Pons (tissue), 1 donor: ENCODE measurements at places on chromosomes 1 and 21.

- DNase-seq: peak; percentile 29
Observed at GRCh38 chr1:34742667-34743270, 12.1 kb upstream of the GJB5 start.

DNA sequence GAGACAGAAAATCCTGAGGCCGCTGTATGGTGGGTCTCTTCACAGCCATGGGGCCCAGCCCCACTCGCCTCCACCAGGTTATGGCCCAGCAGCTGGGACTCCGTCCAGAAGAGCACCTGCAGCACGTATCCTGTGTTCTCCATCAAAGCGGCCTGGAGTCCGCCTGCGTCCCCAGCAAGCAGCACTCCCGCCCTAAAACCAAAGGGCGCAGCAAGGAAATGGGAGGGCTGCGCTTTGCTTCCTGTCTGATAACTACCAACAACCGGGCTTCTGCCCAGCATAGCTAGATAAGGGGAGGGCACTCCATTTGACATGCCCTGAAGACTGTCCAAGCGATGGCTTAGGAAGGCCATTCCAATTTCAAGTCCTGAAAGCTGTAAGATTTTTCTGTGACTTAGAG, 119.9 kb downstream of the KCNJ15 start:
- no peak for DNase-seq

GRCh38 chr1:200479816-200480215, 70.0 kb upstream of the ZNF281 start:
- DNase-seq: no peak

GRCh38 chr1:198970916-198971315, 332.1 kb downstream of the PTPRC start:
- no peak for DNase-seq

DNA sequence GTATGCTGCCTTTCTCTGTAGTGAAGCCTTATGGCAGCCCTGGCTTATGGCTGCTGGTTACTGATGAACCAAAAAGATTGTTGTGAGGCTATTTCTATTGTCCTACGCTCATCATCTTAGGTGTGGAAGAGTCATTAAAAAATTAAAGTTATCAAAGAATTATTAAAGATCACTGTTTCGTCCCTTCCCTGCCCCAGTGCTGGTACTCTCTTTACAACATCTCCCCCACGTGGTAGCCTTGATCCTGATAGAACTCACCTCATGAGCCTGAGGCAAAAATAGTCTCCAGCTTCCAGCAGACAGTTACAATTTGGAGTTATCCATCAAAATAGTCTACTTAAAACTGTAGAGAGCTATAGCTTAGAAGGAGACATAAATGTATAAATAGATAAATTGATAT, 201.5 kb downstream of the S1PR1 start:
- no peak for DNase-seq

DNA sequence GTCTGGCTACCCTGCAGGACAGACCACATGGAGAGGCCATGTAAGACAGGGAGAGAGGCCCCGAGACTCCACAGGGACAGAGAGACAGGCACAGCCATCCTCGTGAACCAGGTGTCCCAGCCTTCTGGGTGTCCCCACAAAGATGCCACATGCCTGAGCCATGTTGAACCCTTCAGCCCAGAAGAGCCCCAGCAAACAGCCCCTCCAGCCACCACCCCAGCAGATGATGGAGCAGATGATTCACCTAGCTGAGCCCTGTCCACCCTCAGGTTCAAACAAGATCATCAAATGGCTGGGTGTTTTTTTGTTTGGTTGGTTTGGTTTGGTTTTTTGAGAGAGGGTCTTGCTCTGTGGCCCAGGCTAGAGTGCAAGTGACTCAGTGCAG, 78.7 kb downstream of the DHRS3 start:
- DNase-seq: no peak

DNA sequence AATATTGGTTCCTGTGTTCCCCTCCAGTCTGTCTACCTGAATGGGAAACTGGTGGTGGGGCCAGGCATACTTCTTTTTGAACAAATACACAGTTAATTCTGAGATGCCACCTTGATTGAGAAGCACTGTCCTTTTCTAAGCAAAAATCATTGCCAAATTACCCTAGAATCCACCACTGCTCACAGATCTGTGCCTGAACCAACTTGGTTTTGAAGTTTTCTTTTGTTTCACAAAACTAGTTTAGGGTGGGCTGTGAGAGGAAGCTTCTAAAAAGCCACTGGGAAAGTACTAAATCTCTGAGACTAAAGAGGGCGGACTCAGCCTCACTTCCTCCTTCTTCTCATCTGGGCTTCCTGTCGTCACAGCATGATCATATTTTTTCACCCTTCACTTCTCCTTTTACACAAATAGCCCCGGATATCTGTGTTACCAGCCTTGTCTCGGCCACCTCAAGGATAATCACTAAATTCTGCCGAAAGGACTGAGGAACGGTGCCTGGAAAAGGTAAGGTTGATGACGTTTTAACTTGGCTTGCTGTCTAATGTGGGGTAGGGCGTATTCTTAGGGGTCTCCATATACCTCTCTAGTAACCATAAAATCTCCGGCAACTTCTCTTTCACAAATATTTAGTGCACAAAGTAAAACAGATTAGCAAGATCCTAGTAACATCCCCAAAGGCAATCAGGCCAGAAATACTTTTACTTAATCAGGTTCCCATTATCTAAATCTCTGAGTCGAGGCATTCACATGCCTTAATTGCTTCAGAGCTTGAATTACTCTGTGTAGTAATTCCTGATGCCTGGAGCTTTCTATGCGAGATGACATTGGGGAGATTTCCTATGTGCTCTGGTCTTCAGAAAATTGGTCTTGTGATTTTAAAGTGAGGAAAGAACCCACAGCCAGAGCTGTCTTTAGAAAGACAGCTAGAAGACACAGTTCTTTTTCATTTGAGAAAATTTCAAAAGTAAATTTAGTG, at the start of gene CD53:
Gene CD53 (plus strand): TSS at position 404 of the 976 bp plus-strand sequence. CDS start 18,261 bp downstream, outside the sequence.
- DNase-seq: peak; percentile 83

DNA sequence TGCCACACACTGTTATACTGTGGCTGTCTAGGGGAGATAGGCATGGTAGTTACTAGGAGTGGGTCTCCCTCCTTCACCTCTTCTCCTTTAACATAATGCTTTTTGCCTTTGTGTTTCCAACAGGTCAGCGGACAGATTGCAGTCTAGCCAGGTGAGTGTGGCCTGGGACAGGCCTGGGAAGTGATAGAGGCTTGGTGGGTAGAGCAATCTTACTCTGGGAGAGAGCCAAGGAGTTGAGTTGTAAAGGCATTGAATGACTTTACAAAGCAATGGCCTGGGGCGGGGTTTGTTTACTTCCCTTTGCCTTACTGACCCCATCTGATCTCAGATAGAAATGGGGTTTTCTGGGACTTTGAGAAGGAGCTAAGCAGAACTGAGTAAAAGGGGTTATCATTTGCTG, 51.0 kb upstream of the IKBKE start:
- DNase-seq: no peak

GRCh38 chr1:8985915-8986813, 40.1 kb downstream of the SLC2A7 start:
- DNase-seq: peak; percentile 71

DNA sequence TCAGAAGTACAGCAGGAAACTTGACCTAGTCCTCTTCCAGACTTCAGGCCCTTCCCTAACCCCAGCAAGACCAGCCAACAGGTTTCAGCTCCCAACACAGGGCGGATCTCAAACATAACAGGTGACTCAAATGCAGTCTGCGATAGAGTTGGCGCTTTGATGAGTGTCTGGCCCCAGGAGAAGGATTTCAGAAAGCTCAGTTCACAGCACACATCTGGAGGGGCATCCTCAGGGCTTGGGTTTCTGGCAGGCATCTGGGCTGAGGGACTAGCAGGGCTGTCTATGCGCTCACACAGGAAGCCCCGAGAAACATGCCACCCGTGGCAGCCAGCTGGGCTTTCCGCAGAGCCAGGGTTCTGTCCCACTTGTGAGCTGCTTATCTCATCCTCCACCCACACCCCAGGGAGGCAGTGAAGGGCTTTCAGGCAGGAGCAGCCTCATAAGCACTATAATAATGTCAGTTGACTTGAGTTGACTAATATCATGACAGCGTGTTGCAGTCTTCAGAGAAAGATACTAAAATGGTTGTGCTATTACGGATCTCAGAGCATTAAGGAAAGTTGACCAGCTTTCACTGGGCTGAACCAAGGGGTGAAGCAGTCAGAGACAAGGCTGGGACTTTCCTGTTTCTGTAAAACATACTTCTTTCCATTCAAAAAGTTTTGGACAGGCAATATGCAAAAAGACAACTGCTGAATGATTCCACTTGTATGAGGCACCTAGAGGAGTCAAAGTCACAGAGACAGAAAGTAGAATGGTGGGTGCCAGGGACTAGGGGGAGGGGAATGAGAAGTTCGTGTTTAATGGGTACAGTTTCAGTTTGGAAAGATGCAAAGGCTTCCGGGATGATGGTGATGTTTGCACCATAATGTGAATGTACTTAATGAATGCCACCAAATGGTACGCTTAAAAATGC, 233.0 kb upstream of the IRF2BP2 start:
- DNase-seq: no peak

DNA sequence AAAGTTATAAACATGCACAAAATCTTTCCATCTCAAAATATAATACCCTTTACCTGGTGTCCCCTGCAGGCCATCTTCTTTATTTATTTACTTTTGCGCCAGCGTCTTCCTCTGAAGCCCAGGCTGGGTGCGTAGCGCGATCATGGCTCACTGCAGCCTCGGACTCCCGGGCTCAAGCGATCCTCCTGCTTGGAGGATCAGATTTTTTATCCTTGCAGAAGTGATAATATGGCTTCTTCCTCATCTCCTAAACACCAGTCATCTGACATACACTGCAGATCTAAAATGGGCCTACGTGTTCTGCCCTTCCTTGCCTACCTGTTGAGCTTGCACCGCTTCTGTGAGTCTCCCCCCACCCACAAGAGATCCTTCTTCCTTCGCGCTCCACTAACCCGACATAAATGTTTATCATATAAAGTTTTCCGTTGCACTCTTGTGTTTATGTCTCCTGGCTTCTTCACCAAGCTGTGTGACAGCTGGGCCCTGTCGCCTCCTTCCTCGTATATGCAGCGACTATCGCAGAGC, 506 bp upstream of the SRP9 start:
- no peak for DNase-seq

DNA sequence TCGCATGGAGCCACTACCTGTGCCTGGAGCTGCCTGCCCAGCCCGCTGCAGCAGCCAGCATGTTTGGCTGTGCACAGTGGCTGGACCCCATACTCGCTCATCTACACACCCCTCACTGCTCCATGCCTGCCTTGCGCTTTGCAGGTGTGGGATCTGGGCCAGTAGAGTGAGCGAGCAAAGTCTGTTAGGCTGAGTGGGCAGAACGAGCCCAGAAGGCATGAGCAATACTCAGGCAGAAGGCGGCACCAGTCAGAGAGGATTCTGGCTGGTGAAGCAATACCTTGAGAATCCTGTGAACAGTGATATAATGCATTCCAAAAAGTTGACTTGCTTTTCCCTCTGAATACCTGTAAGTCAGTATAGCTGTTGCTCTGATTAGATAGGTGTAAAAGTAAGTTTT, 816.4 kb downstream of the KCNT2 start:
- DNase-seq: no peak

DNA sequence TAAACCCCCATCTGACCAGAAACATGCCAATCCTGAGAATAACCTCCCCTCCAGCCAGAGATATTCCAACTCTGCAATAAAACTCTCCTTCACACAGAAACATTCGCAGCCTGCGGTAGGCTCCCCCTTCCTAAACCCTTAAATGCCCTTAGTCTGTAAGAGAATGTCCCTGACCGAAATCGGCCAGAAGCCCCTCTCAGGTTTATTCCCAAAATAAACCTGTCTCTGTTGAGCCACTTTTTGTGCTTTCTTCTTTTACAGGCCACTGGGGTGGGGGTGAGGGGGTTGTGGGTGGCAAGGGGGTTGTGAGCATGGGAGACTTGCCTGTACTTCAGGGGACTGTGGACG, 4.6 kb downstream of the PRXL2B start:
- DNase-seq: no peak

GRCh38 chr1:195733826-195734225, 874.4 kb downstream of the KCNT2 start:
- no peak for DNase-seq

- DNase-seq: peak; percentile 12
Observed at GRCh38 chr1:12309783-12310742, 80.2 kb downstream of the VPS13D start.

- peak; percentile 79 for DNase-seq
Observed at GRCh38 chr1:20440785-20441200, 45.2 kb downstream of the CAMK2N1 start.

GRCh38 chr1:204989266-204990058, 53.5 kb upstream of the CNTN2 start:
- peak; percentile 95 for DNase-seq

- no peak for DNase-seq
Observed at GRCh38 chr1:28062806-28063205, 25.6 kb downstream of the EYA3 start.

DNA sequence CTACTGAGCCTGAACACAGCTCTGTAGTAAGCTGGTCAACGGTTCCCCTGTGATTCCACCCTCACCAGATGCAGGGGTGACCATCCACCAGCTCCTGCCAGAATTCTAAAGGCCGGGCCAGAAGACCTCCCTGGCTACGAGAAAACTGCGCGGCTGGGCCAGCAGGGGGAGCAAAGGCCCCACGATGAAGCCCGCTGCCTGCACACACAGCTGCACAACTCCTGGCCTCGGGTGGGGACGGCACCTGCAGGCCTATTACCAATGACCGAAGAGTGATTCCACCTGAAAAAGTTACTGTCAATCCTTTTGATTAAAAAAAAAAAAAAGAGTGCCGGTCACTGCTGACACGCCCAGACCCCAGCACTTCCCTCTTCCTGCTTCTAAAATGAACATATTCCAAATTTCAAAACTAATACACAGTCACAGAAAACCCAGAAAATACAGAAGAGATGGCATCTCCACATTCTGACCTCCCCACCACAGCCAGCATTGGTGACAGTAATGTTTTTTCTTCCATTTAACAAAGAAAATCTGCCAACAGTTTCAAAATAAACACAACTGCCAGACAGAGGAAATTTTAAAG, 49.8 kb upstream of the RIPK4 start:
- DNase-seq: peak; percentile 37

- no peak for DNase-seq
Observed at GRCh38 chr1:87450615-87451209, 122.0 kb downstream of the LMO4 start.

GRCh38 chr1:196464480-196464941, 143.7 kb downstream of the KCNT2 start:
- no peak for DNase-seq

GRCh38 chr1:112954945-112955772, 837 bp downstream of the SLC16A1 start:
- no peak for DNase-seq

DNA sequence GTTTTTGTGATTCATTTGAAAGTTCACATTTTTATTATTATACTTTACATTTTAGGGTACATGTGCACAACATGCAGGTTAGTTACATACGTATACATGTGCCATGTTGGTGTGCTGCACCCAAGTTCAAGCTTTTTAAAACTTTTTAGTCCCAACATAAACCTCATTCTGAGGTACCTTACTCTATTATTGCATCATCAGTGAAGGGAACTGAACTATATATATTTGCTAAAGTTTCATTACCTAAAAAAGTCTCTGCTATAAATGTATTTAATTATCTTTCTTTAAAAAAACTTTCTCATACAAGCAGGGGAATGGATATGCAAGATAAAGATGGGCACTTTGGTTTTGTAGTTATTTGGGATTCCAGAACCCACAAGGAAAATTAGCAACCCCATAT, 931.4 kb upstream of the ADGRL2 start:
- DNase-seq: no peak

GRCh38 chr1:3590139-3590763, 21.1 kb downstream of the MEGF6 start:
- no peak for DNase-seq

- DNase-seq: no peak
Observed at GRCh38 chr1:246159279-246160227, 347.5 kb downstream of the SMYD3 start.

- DNase-seq: no peak
Observed at GRCh38 chr1:235736263-235736662, 86.7 kb upstream of the GNG4 start.

GRCh38 chr1:43587594-43587993, 56.9 kb downstream of the PTPRF start:
- no peak for DNase-seq
